ENCODE measurements at places on chromosomes 1 and 21. TPM values are rescaled to one million over a fixed set of nuclear protein-coding genes. Genes with fewer than 3 reads are reported as not detected.

The C1orf87 gene
- not detected for total RNA-seq

The SPAG17 gene
- total RNA-seq, result not detected

DNA sequence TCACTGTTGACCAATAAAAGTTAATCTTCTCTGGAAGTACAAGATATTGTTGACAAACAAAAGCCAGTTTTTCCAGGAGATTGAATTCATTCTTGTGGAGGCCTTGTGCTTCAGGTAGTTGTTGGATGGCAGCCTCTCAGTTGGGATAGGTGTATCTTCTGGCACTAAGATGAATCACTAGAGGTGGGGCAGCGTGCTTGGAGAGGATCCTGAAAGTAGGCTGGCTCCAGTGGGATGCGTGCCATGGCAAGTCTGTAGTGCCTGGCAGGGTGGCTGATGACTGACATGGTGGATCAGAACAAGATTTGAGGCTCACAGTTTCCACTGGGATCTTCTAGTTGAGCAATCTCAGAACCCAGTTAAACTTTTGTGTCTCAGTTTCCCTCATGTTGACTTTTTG lies 2.4 kb downstream of the VPS13D start:
- DNase-seq, result no peak
- H3K27ac ChIP-seq, result no peak overlapping the region
- H3K36me3 ChIP-seq, result peaks cover 16% of the 10 kb centered on the region
- H3K27me3 ChIP-seq, result peaks cover 5% of the 10 kb centered on the region

The RNU1-4 gene
- 1,691 TPM for total RNA-seq

DNA sequence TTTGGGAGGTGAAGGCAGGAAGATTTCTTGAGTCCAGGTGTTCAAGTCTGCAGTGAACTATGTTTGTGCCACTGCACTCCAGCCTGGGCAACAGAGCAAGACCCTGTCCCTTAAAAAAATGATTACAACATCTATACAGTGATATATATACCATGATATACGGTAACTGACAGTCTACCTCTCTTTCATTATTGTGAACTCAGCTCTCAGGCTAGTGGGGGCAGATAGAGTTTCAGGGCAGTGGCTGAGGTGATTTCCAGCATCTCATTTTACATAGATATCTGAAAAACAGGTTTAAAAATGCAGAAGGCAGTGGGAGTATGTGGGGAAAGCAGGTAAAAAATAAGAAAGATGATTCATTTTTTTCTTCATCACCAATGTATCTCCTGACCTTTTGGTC lies 8.1 kb upstream of the NTNG1 start:
- H3K27me3 ChIP-seq, result peaks cover under 1% of the 10 kb centered on the region
- no peak for DNase-seq
- no peaks in the 10 kb centered on the region for H3K36me3 ChIP-seq
- H3K27ac ChIP-seq, result no peak overlapping the region

DNA sequence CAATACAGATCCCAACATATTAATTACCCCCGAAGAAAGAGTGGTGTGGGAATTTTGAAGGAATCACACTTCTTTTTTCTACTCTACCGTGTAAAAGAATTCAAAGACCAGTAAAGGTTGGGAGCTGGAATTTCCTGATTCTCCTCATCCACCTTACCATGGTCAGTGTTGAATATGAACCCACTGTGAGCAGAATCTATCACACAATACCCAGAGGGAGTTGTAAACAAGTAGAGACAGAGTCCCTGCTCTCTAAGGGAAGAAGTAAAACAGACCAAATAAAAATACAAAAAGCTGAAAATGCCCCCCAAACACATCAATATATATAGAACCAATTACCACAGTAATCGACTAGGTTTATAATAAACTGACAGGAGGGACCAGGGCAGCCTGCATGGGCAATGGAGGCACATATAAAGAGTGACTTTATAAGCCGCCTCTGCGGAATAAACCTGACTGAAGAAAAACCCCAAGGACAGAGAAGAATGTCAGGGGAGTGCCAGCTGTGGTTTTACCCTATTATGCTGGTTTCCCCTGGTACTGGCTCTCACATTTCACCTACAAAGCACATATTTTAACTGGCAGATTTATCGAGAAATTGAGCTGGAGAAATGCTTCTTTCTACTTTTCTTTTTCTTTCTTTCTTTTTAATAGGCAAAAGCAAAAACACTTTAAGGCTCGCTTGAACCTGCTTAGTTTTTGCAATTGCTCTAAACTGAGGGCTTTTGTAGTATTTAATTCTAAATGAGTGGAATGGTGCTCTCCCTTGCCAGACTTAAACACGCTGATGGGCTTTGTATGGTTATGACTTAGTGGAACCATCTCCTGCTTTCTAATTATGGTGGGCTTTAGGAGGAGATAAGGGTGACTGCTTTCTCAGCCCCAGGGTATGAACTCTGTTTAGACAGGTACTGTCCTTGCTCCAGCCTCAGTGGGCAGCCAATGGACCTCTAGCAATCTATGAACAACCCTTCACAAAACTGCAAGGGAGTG lies 244.8 kb downstream of the ASTN1 start:
- no peak overlapping the region for H3K4me3 ChIP-seq
- no peak for DNase-seq
- H3K27ac ChIP-seq, result no peak overlapping the region
- no peaks in the 10 kb centered on the region for H3K27me3 ChIP-seq
- H3K36me3 ChIP-seq, result no peaks in the 10 kb centered on the region

- no peak overlapping the region for H3K4me3 ChIP-seq
- no peaks in the 10 kb centered on the region for H3K4me1 ChIP-seq
- H3K36me3 ChIP-seq, result no peaks in the 10 kb centered on the region
- DNase-seq, result no peak
Observed at GRCh38 chr1:3581296-3582036, 29.8 kb downstream of the MEGF6 start.

GRCh38 chr1:41003640-41004220 lies 17.8 kb downstream of the SLFNL1 start:
- peak overlapping the region; percentile 55 for H3K27ac ChIP-seq
- no peak overlapping the region for H3K4me3 ChIP-seq
- H3K27me3 ChIP-seq, result no peaks in the 10 kb centered on the region
- H3K36me3 ChIP-seq, result peaks cover 81% of the 10 kb centered on the region

The LCA5L gene
- total RNA-seq, result not detected

GRCh38 chr1:39104158-39105060 lies 78.3 kb downstream of the NDUFS5 start:
- peaks cover 14% of the 10 kb centered on the region for H3K27me3 ChIP-seq
- no peak for DNase-seq
- H3K4me1 ChIP-seq, result peaks cover 31% of the 10 kb centered on the region
- H3K4me3 ChIP-seq, result peak overlapping the region; percentile 61
- peaks cover 2% of the 10 kb centered on the region for H3K36me3 ChIP-seq

- no peak overlapping the region for H3K4me3 ChIP-seq
- no peaks in the 10 kb centered on the region for H3K36me3 ChIP-seq
- no peak for DNase-seq
Observed at GRCh38 chr1:165212229-165212628, 144.3 kb downstream of the LMX1A start.

The THEMIS2 gene
- 60.1 TPM for total RNA-seq

GRCh38 chr1:228464487-228464983 lies 22.6 kb upstream of the RNF187 start:
- H3K27ac ChIP-seq, result peak overlapping the region; percentile 91
- peak; percentile 96 for DNase-seq
- peak overlapping the region; percentile 76 for H3K4me3 ChIP-seq
- H3K27me3 ChIP-seq, result no peaks in the 10 kb centered on the region
- H3K4me1 ChIP-seq, result peaks cover 68% of the 10 kb centered on the region

DNA sequence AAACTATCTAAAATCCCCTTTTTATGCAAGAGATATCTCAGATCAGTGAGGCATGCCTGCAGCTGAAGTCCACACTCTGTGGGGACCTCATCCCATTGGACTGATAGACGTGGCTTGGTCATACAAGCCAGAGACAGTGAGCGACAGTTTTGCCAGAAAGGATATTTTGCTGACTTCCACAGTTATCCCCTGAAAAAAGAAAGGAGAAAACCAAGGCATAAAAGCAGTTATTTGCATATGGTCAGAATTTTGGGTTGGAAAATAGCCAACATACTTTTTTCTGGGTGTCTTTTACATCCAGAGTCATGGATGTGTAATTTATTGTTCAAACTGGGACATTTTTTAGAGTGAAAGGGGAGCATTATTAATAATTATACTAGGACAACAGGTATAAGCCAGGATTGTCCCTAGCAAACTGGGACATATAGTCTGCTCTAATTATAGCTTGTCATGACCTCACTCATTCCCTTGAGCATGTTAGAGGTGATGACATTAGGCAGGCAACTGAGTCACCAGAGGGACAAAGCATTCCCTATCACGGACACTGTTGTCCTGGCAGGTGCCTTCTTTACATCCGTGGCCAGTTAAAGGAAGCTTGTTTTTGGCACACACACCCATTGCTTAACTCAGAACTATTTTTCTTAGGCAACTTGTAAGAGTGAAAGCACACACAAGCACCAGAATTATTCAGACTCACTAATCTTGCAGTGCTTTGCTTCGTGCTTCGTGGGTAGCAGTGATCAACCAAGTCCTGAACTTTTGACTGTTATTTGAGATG lies 65.5 kb downstream of the PRRX1 start:
- no peak overlapping the region for H3K4me3 ChIP-seq
- no peaks in the 10 kb centered on the region for H3K36me3 ChIP-seq
- DNase-seq, result no peak

- DNase-seq, result no peak
- no peak overlapping the region for H3K4me3 ChIP-seq
Observed at GRCh38 chr1:110118636-110119396, 6.6 kb downstream of the UBL4B start.

The AKT3 gene
- total RNA-seq, result 38.2 TPM

The FCRL5 gene
- total RNA-seq, result not detected

DNA sequence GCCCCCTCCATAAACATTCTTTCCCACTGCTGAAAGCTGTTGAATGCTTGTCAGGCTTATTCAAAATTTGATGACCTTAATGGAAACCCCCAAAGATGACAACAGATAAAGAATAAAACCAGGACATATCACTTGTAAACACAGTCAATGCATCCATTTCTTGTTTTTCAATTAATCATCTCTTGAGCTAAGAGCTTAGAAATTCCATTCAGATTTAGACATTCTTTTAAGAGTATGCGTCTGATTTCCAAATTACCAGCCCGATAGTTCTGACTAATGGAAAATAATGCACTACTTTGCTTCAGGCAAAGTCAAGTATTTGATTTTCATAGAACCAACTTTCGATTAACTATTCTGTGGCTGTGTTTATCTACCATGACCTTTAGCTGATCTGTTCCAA lies 100.6 kb upstream of the RUNX1 start:
- H3K4me1 ChIP-seq, result peaks cover 5% of the 10 kb centered on the region
- no peak overlapping the region for H3K4me3 ChIP-seq
- H3K36me3 ChIP-seq, result peaks cover 2% of the 10 kb centered on the region

DNA sequence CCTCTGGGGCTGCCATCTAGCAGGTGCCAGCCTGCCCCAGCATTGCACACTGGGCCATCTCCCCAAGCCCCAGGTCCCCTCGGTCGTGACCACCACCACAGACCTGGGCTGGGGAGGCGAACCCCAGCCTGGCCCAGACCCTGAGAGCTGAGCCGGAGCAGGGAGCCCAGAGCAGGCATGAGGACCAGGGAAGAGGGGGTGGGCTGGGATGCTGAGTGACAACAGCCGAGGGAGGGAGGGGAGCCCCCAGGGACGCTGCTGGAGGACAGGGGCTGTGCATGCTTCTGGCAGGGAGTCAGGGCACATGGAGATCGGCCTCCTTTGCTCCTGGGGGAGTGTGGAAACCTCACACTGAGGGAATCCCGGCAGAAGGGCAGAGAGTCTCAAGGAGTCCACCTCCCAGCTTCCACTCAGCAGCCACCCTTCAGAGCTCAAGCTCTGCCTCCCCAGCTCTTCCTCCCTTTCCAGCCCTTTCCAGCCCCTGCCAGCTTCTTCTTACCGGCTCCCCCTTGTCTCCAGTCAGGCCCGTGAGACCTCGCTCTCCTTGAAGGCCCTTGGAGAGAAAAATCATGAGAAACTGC lies 23.7 kb upstream of the PEF1 start:
- no peak overlapping the region for H3K4me3 ChIP-seq
- peaks cover 26% of the 10 kb centered on the region for H3K27me3 ChIP-seq
- peaks cover 7% of the 10 kb centered on the region for H3K4me1 ChIP-seq
- no peak overlapping the region for H3K27ac ChIP-seq

DNA sequence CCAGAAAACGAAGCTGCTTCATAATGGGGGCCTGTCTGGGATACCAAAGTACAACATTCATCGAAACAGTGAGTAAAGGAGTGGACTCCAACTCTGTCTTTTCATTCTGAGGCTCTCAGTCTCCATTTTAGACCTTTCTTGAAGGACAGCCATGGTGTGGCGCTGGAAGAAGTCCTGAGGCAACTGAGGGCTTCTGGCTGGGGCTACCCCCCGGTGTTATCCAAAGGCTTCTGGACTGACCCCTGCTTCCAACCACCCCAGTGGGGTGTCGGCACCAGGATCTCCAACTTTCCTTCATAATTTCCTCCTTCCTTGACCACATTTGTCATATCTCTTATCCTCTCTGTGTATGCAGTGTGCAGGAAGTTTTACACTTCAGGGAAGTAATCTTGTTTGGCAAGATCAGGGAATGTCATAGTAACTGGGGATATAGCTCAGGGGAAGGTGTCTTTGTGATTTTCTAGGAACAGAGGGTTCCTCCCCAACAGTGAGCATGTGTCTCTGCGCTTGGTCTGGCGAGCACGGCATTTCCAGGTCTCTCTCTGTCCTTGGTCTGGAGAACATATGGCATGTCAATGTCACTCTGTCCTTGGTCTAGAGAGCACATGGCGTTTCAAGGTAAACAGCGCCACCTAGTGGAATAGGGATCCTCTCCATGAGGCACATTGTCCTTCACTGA lies 19.4 kb upstream of the BSDC1 start:
- no peak overlapping the region for H3K27ac ChIP-seq
- H3K36me3 ChIP-seq, result no peaks in the 10 kb centered on the region
- H3K27me3 ChIP-seq, result peaks cover 25% of the 10 kb centered on the region
- peaks cover 3% of the 10 kb centered on the region for H3K4me1 ChIP-seq
- peak; percentile 77 for DNase-seq

The HPCA gene
- total RNA-seq, result 0.38 TPM

DNA sequence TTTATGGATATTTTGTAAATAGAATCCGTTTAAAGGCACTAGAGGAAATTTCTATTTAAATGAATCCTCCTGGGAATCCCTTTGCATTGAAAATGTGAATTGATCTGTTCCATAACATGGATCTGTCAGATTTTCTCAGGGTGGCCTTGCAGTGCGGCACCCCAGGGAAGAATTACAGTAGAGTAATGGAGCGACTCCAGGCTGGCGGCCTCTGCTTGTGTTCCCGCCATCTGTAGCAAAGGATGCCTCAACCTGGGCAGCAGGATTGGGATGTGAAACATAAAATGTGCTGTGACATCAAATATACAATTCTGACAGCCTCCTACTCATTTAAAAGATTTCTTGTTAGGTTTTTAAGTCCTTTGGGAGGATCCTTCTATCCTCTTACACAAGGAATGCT lies 115.9 kb downstream of the RHOU start:
- H3K27ac ChIP-seq, result no peak overlapping the region
- H3K4me1 ChIP-seq, result no peaks in the 10 kb centered on the region
- H3K4me3 ChIP-seq, result no peak overlapping the region

The KISS1 gene
- total RNA-seq, result not detected

The RSRP1 gene
- 236 TPM for total RNA-seq

- H3K4me1 ChIP-seq, result peaks cover 4% of the 10 kb centered on the region
- no peaks in the 10 kb centered on the region for H3K27me3 ChIP-seq
- H3K4me3 ChIP-seq, result no peak overlapping the region
Observed at GRCh38 chr1:156033011-156033410, 12.3 kb upstream of the SSR2 start.

GRCh38 chr1:22041505-22041904 lies 11.0 kb upstream of the CDC42 start:
- peak overlapping the region; percentile 83 for H3K27ac ChIP-seq
- no peak for DNase-seq
- H3K4me3 ChIP-seq, result no peak overlapping the region
- H3K27me3 ChIP-seq, result no peaks in the 10 kb centered on the region
- peaks cover 6% of the 10 kb centered on the region for H3K36me3 ChIP-seq

Measured in activated CD4-positive, alpha-beta memory T cell treated with anti-CD3 and anti-CD28 coated beads, Interleukin-2, amount 10 ng/mL, durations not matched to agents 7 days and 5 days (primary cell).